ENCODE measurements at places on chromosomes 11 and 22. TPM values are rescaled to one million over a fixed set of nuclear protein-coding genes. Genes with fewer than 3 reads are reported as not detected.

DNA sequence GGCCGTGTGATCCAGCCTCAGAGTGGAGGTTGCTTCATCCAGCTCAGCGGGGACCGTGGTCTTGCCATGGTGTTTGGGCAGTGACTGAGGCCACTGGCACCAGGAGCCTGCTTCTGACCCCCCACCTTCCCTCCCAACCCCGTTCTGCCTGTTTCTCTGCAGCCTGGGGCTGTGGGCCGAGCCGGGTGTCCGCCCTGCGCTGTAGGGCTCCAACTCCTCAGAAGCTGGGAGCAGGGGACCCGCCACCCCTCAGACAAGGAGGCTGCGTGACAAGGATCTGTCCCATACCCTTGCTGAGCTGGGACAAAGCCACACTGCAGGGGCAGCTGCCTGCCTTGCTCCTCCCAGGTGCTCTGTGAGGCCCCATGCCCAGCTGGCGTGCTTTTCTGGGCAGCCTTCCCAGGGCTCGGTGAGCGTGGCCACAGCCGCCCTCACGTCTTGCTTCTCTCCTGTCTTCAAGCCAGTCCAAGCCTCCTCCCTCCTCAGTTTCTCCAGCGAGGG, 11.7 kb upstream of the ARFGAP3 start:
- DNase-seq: no peak

DNA sequence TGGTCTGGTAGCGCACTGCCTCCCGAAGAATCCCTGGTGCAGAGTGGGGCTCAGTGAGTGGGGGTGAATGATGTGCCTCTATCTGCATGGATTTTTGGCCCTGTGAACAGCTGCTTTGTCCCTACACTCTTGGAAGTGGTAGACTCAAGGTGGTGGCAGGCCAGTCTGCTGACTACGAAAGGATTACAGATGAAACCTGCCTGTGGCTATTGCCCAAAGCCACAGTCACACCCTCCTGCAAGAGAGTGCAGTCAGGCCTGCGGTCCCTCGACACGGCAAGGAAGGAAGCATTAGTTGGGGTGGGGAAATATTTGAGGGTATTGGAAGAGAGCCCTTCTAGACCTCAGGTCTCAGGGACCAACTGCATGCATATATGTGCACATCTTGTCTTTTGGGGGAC, 63.7 kb downstream of the DSCAML1 start:
- no peak for DNase-seq

Gene LINC01488
- not detected for total RNA-seq

Gene SLC5A12
- not detected for total RNA-seq

Gene POU2AF2
- not detected for total RNA-seq

All from activated T-cell treated with anti-CD3 and anti-CD28 coated beads, Interleukin-2, amount 50 U/mL, for 72 hours (primary cell).